ENCODE measurements at places on chromosomes 16 and 17. TPM values are rescaled to one million over a fixed set of nuclear protein-coding genes. Genes with fewer than 3 reads are reported as not detected.

The KRTAP3-3 gene
- not detected for total RNA-seq

The SCARF1 gene
- total RNA-seq: 5.4 TPM

The DOC2B gene
- 2.5 TPM for total RNA-seq

The KCNG4 gene
- total RNA-seq: not detected

The EME2 gene
- 9.3 TPM for total RNA-seq

Data from sigmoid colon (tissue), 7 donors.